ENCODE measurements at places on chromosomes 2 and 18.
A peak's percentile ranks its signal among the peaks of the same experiment; 100 is the strongest.

GRCh38 chr18:12842459-12843380 lies 41.3 kb downstream of the PTPN2 start:
- no peak for DNase-seq

DNA sequence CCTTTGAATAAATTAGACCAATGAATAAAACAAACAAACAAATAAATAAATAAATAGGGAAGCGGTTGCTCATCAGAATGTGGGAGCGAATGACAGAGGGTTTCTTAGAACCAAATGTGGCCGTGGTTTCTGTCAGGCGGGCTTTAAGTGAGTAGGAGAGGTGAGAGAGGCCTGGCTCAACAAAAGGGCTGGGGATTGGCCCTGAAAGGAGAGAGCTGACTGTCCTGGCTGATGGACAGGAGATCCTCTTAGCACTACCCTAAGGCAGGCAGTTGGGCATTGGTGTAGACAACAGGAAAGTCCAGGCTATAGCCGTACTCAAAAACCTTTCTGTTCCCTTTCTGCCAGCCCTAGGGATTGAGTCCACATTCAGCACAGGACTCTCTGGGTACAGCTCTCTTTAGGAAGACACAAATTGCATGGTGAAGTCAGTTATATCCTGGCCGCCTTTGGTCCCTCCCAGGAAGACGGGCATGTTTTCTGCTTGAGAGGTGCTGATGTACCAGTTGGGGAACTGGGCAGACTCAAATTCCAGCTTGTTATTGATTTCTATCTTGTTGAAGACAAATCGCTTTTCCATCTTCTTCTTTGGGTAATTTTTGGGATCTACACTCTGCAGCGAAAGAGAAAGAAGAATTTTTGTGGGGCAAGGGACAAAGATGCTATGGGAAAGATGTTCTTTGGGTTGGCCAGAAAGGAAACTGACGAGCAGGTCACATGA lies 6.5 kb downstream of the IL1B start:
- DNase-seq: no peak

DNA sequence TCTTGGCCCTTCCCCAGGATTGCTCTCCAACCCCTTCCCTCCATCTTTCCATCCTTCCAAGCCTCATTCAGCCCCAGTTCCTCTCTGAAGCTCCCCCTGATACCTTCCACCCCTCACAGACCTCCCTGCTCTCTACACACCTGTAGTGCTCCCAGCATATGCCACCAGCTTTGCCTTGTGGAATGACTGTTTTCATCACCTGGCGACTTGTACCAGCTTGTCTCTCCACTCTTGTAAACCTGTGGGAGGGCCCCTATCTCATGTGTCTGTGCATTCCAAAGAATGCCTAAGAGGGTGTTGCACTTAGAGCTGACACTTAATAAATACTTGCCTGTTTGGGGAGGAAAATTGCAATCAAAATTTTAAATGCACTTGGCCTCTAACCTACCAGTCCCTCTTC lies 198.7 kb downstream of the BCL11A start:
- no peak for DNase-seq

DNA sequence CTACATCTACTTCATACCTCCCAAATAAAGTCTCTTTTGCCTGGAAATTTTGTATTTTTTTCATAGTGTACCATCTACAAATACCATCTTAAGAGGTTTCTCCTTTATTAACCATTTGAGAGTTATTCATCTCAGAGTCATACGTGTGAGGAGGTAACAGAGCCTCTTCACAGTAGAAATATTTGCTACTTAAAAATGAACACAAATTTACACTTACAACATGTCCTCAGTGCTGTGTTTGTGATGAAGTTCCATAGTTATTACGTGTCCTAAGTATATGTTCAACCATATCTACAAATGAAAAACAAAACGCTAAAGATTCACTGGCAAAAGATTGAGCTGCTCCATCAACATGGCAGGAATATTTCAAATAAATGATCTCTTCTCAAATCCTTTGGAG lies 48.5 kb upstream of the HNRNPA3 start:
- DNase-seq: no peak

GRCh38 chr18:24726727-24727492 lies 266.5 kb downstream of the HRH4 start:
- peak; percentile 77 for DNase-seq

- no peak for DNase-seq
Observed at GRCh38 chr2:128311755-128312341, 6.8 kb downstream of the HS6ST1 start.

DNA sequence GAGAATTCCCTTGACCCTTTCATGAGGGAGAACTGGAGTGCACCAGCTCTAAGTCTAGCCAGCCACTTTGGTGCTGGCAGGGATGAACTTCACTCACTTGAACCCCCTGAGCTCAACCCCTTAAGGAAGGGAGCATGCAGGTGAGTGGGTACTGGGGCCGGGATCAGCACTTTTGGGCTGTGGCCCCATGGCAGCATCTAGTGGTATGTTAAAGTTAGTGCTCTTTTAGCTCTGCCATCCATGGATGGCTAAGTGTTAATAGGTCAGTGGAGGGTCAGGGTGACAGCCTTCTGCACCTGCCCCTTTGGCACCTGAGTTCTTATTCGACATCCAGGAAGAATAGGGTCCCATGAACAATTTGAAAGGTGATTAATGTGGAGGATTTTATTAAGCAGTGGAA lies 689.0 kb upstream of the FSHR start:
- no peak for DNase-seq

- DNase-seq: no peak
Observed at GRCh38 chr2:143615562-143615961, 486.3 kb downstream of the ARHGAP15 start.

GRCh38 chr2:101310090-101310833 lies 1.8 kb upstream of the RNF149 start:
- no peak for DNase-seq

DNA sequence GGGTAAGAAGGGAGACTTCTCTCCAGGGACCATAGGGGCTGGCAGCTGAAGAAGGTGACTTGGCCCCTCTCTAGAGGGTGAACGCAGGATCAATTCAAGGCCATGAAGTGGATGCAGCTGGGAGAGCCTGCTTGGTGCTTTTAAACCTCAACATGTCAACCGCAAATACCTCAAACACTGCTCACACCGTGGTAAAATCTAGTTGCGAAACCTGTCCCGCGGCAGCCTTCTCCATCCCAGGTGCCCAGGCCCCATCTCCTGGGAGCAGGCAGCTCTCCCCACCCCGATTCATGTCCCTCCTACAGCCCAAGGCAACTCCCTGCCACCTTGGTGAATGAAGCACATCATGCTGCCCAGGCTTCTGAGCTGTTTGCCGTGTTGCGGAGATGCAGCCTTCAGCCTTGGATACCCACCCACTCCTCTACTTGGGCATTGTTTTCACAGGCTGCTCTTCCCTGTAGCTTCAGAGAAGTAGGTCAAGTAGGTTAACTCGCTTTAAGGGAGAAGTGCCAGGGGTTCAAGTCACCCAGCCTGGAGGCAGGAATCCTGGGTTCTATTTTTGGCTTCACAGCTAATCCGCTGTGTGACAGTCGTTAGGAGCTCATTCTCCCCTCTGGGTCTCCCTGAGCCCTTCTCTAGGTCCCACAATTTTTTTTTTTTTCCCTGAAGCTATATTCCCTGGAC lies 6.2 kb upstream of the EFR3B start:
- no peak for DNase-seq

DNA sequence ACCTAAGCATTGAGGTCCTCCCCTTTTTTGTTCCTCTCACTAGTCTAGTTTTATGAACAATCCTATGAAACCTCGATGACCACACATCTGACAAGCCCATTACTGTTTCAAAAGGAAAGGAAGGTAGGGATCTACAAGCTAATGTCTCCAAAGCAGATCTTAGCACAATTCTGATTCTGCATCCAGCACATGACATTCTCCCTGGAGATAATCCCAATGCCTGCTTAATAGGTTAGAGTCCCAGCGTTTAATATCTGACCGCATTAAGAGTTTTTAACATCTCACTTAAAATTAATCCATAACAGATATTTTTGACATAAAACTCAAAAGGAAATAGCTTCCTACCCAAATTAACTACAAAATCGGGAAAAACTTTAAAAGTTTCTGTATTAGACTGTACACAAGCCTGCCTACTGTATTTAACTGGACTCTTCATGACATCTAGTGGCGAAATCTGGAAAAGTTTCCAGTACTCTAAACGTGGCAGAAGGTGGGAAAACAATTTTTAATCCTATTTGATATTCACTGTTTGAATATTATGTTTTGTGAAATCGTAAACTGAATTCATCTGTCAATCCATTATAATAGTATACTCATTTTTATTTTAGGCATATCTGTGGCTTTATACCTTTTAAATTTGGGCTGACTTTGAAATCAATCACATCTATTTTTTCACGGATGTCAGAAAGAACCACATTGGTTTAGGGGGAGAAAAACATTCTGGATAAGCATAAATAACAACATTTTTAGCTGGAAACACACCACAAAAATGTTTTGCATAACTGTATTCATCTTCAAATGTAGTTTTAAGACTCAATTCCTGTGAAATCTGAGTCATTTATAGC lies 62.4 kb downstream of the TXNL1 start:
- DNase-seq: no peak

GRCh38 chr2:105496271-105496670 lies 97.4 kb upstream of the FHL2 start:
- no peak for DNase-seq

DNA sequence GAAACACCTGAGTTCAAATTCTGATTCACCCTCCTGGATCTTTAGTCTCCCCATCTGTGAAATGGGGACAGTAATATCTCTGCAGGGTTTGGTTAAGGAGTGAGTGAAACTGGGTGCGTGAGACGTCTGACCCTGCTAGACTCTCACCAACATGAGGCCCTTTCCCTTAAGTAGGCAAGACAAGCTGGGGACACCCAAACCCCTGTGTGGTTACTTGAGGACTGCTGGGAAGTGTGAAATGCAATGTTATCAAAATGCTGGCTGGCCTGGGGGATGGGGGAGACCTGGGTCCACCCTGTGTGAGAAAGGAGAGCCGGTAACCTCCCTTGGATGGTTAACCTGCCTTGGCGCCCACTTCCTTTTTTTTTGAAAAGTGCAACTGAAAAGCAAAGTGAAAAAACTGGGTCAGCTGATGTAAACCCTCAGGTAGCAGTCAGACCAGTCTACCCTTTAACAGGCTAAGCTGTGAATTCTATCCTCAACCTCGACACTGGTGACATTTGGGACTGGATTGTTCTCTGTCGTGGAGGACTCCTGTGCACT lies 82.3 kb downstream of the INPP5D start:
- DNase-seq: no peak

GRCh38 chr18:3103576-3103975 lies 90.6 kb upstream of the LPIN2 start:
- DNase-seq: no peak

DNA sequence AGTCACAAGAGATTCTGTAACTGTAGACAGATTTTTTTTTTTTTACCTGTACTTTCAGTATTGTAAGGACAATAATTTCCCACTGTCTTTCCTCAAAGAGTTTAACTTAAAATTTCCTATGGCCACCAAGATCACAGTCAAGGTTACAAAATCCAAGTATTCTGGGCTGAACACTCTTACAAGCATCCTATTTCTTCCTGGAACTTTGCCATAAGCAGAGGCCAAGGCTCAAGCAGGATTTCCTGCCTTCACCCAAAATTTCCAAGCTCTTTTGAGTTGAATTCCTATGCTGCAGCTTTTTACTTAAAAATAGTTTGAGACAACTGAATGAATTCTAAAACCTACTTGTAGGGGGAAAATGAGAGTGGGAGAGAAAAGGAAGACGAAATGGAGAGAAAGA lies 299.4 kb downstream of the ZNF516 start:
- DNase-seq: no peak

DNA sequence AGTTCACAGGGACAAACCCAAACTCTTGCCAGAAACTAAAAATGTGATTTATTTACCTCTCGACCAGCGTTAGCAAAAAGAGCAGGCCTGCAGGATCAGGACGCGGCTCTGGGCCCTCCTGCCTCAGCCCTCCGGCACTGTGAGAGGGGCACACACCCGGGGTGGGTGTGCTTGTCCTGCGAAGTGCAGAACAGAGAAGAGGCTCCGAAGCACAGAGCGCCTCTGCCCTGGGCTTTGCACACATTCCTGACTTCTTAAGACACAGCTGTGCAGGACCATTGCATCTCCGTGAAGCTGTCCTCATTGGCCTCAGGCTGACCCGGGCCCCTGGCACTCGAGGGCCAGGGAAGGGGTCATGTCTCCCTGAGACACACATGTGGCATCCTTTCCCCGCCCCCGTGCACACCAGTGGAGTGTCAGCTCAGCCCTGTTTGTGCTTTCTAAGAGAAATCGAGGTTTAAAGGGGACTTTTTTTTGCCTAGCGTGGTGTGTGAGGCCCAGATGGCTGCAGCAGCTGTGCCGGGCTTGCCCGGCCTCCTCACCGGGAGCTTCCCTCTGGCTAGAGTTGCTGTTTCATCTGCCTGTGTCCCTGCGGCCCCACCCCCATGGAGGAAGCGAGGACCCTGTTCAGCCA lies 9.9 kb upstream of the NFATC1 start:
- no peak for DNase-seq

DNA sequence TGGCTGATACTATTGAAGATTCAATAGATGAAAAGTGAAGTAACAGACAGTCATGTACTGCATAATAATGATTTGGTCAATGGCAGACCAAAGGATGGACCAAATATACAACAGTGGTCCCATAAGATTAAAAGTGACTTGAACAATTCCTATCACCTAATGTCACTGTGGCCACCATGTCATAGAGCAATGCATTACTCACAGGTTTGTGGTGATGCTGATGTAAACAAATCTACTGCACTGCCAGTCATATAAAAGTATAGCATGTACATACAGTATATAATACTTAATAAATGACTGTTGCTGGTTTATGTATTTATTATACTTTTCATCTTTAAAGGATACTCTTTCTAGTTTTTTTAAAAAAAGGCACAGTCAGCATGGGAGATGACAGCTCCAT lies 99.9 kb downstream of the USP34 start:
- no peak for DNase-seq

DNA sequence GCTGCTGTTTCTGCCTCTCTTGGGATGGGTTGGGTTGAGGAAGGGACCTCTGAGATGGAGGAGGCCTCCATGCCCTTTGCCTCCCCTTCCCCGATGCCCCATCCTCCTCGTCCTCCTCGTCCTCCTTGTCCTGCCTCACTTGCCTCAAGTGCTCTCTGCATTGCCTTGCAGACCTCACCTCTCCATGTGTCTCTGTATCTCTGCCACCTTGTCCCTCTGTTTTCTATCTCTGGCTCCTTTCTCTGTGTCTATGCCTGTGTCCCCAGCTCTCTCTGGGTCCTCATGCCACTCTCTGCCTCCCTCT lies 87.5 kb downstream of the MCFD2 start:
- no peak for DNase-seq

DNA sequence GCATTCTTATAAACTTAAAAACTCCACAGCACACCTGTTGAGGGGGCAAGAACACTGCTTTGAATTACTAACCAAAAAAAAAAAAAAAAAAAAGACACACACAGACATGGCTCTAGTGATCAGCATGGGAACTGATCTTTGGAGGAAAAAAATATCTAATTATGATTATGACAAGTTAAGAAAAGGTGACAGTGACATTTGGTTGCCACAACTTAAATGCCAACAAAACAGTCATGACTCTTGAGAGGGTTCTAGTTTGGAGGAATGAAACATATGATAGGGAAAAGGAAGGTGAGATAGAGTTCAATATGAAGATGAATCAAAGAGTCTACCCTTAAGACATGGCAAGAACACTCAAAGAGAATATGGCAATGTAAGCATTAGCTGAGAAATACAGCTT lies 20.6 kb downstream of the USP37 start:
- DNase-seq: no peak

Data from nephron progenitor cell (in vitro differentiated cells).